Endothelial cell (in vitro differentiated cells): ENCODE measurements at places on chromosomes 12 and 14.

DNA sequence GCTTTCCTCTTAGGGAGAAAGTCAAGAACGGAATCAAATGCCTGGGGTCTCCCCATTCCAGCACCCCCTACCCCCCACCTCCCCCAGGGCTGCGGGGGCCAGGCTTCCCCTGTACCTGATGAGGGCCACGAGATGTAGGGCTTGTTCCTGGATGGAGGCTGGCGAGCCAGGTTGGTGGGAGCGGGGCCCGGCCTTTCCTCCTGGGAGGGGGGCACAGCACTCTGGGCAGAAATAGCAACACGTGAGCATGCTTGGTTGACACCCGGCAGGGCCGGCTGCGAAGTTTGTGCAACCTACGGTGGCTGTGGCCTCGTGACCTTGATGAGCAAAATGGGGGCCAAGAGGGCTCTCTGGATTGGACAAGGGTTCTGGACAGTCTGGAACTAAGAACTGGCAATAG is 15.7 kb downstream of the AMN start:
- DNase-seq: no peak

GRCh38 chr14:96699666-96700065 is 97.5 kb upstream of the VRK1 start:
- DNase-seq: no peak

DNA sequence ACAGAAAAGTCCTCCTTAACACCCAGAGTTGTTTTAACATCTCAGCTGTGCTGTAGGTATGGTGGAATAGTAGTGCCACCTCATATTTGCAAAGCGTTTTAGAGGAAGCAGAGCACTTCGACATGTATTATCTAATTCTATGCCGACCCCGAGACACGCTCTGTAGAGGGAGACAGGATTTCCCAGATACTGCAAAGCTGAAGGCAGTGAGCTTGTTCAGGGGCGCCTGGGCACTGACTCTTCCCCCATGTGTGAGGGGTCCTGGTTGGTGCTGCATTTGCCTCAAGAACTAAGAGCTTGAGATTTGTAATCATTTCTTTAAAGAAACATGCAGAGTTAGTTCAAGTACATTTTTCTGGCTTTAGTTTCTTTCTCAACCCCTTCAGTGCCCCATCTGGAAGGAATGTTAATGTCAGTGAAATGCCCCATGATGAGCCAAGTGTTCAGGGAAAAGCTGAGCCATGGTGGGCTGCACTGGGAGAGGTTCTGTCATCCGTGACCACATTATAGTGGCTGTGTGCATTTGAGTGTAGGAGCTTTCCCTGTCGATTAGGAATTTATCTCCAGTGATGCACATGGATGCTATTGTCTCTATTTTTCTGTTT is 66.3 kb downstream of the MBIP start:
- DNase-seq: no peak

GRCh38 chr12:58841058-58841798 is 79.1 kb downstream of the LRIG3 start:
- DNase-seq: no peak

DNA sequence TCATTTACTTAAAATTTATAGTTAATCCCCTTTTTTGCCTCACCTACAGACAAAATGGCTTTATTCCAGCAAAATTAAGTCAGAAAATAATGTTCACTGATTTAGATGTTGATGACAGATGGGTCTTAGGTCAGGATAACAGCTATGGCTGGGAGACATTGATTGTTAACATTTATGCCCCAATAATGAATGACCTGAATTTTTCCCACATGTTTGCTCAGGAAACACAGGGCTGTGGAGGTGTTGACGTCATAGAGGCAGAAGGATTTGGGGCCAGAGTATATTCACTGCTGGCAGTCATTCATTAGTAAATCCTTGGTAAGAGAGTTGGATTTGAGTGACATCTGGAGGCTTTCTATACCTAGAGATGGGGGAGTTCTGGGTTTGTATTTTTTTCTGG is 121.3 kb downstream of the PDE3A start:
- DNase-seq: no peak

- DNase-seq: peak; percentile 20
Measured at GRCh38 chr12:111741235-111741812, 25.4 kb upstream of the ALDH2 start.

GRCh38 chr14:34020014-34020413 is 69.1 kb upstream of the EGLN3 start:
- DNase-seq: no peak

- no peak for DNase-seq
Measured at GRCh38 chr14:93748208-93749075, 39.8 kb downstream of the PRIMA1 start.

DNA sequence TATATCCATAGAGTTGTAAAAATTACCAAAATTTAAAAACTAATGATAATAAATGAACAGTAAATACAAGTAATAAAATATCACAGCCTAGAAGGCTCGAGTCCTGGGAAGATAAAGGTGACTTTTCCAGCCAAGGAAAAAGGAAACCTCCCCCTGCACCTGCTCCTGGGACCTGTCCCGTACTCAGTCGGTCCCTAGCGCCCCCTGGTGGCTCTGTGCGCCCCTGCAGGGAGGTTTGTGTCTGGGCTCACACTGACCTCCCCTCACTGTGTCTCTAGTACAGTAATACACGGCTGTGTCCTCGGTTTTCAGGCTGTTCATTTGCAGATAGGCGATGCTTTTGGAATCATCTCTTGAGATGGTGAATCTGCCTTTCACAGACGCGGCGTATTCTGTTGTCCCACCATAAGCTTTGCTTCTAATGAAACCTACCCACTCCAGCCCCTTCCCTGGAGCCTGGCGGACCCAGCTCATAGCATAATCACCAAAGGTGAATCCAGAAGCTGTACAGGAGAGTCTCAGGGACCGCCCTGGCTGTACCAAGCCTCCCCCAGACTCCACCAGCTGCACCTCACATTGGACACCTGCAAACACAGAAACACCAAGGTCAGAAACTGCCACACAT is 1030.4 kb downstream of the TMEM121 start:
- DNase-seq: no peak

- no peak for DNase-seq
Measured at GRCh38 chr12:62977418-62977817, 42.5 kb upstream of the PPM1H start.

- DNase-seq: no peak
Measured at GRCh38 chr12:3947781-3948180, 74.6 kb upstream of the PARP11 start.

DNA sequence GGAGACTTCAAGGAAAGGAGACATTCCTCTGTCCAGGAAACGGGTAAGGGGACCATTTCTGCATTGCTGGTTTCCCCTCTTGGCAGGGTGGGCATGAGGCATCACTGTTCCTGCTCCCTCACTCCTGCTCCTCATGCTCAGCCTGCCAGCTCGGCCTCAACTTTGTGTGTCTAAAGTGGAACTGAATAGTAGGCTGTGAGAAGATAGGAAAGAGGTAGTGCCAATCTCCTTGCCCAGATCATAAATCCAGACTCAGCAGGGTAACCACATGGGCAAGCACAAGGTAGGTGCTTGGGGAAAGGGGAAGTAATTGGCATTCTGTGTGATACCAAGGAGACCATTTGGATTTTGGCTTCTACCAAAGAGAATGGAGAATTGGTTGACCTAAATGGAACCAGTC is 2.6 kb downstream of the LTB4R start:
- DNase-seq: no peak

- DNase-seq: peak; percentile 14
Measured at GRCh38 chr12:87866578-87867292, 162.5 kb downstream of the C12orf50 start.

DNA sequence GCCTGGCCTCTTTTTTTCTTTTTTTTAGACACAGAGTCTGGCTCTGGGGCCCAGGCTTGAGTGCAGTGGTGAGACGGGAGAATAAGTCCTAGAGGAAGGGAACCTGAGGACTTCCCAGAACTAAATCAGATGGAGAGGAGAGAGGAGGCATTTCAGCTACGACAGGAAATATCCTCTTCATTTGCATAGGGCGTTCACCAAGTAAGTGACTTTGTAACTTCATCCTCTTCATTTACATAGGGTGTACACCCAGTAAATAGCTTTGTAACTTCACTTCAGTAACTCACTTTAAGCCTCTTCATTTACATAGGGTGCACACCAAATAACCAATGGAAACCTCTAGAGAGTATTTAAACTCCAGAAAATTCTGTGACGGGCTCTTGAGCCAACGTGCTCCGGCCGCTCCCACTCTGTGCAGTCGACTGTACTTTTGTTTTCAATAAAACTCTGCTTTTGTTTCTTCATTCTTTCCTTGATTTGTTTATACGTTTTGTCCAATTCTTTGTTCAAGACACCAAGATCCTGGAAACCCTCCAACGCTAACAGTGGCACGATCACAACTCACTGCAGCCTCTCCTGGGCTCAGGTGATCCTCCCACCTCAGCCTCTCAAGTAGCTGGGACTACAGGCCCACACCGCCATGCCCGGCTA is 21.4 kb upstream of the ANKRD9 start:
- no peak for DNase-seq

DNA sequence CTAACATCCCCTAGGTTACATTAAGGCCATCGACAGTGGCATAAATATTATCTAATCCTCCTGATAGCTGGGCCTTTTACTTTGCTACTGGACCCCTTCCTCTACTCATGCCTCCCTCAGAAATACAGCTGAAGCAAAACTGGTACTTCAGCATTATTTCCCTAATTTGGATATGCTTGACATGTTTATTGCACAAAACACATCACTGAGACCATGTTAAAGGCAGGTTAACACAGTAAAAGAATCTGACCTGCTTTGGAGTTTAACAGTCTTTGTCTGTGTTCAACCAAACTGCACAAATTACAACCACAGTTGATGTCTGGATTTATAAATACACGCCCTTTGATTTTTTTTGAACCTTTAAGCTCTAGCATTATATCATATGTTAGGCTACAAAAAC is 156.6 kb downstream of the FOXA1 start:
- no peak for DNase-seq

DNA sequence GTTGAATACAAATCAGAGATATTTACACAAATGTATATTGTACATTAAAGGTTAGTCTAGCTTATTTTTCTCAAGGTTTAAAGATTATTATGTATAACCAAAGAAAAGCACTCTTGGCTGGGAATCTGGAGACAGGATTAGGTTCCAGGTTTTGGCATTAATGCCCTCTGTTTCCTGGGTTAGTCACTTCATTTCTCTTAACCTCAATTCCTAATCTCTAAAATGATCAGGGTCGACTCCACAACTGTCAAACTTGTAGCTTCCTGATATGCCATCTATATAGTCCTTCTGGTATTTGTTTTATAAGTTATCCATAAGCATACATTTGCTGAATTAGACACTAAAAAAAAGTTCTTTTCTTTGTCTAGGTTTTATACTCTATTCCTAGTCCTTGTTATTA is 2.6 kb downstream of the ITPR2 start:
- no peak for DNase-seq
